Left lung (tissue), 14 donors: ENCODE measurements at places on chromosomes 7 and 10.

DNA sequence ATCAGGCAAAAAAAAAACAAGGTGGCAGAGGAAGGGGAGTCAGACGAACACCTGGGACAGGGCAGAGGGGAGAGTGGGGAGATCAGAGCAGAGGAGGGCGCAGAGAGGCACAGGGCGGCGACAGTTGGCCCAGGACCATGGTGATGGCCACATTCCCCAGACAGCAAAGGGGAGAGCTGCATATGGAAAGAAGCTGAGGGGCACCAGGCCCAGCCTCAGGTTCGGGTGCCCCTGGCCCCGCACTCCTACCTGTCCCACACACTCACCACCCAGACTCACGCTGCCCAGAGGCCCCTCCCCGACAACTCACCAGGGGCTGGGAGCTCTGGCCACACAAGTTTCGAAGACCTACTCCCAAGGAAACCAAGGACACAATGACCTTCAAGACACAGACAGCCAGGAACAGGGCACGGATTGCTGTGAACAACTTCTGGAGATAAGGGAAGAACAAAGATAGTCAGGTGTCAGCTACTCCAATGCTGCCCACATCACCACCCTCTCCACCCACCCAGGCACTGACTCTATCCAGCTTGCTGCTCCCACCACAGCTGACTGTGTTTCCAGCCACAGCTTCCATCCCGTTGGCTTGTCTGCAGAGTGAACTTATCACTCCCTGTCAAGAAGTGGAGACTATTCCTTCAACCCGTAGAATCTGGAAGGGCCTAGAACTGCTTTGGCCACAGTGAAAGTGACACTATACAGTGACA, 8.3 kb downstream of the TMEM176B start:
- no peak for DNase-seq

DNA sequence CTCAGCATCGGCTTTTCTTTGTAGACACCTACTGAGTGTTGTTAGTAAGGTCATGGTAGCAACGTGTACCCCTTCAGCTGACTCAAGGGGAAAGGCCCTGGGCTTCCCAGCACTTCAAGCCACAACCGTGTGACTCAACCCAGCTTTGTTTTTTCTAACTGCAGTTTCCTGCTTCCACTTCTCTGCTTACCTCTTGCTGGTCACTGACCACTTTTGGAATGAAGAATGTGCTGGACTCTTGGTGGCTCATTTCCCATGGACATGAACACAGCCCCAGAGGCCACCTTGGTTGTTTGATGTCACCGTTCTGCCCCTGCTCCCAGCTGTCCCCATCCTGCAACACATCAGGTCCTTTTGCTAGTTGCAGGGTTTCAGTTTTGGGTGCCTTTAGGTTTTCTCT, 69.5 kb upstream of the ZNF438 start:
- no peak for DNase-seq

DNA sequence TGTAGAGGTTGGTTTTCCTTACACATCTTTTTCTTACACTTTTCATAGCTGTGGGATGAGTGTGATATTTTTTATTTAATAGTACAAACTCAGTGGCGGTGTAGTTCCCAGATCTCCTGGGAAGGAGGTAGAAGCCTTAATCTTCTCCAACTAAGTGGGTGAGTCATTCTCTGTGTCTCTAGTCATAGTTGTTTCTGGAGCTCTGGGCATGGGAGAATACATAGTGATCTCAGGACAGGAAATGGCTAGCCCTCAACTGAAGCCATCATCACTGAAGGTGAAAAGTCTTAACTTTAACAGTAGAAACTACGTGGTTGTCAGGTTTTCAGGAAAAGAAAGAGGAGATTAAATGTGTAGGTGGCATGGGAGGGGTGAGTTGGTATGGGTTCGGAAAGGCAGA, 319.4 kb upstream of the FZD8 start:
- no peak for DNase-seq

GRCh38 chr7:12719141-12719919, 31.9 kb downstream of the ARL4A start:
- DNase-seq: no peak

DNA sequence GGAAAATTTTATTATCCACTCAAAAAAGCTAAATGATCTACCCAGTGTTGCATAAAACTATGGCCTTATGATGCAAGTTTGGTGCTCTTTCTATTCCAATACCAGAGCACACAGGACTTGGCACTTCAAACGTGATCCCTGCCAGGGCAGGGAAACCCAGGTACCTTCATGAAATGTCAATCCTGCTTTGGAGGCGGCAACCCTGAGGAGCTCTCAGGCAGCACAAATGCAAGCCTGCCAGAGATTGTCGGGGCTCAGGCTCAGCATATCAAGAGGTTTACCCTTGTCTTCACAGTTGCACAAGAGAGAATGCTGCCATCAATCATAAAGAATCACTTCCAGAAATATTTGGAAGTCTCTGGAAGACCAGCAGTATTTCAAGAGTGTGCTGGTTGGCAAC, 151.5 kb downstream of the GLI3 start:
- no peak for DNase-seq

DNA sequence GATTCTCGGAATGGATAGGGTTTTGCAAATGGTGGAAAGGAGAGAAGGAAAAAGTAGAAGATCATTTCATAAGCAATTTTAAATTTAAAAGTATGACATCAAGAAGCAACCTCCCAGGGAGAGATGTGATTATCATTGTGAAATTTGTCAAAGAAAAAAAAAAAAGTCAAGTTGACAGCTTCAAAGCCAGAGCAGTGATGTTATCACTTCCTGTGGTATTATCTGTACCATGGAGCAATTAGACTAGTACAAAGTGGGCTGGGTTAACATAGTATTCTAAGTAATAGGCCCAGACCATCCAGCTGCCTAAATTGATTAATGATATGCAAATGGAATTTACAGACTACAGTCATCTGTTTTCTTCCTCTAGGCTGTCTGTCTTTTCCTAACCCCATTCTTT, 84.0 kb upstream of the NPY start:
- DNase-seq: no peak

- DNase-seq: no peak
Measured at GRCh38 chr10:6894405-6894804, 314.3 kb upstream of the PRKCQ start.

DNA sequence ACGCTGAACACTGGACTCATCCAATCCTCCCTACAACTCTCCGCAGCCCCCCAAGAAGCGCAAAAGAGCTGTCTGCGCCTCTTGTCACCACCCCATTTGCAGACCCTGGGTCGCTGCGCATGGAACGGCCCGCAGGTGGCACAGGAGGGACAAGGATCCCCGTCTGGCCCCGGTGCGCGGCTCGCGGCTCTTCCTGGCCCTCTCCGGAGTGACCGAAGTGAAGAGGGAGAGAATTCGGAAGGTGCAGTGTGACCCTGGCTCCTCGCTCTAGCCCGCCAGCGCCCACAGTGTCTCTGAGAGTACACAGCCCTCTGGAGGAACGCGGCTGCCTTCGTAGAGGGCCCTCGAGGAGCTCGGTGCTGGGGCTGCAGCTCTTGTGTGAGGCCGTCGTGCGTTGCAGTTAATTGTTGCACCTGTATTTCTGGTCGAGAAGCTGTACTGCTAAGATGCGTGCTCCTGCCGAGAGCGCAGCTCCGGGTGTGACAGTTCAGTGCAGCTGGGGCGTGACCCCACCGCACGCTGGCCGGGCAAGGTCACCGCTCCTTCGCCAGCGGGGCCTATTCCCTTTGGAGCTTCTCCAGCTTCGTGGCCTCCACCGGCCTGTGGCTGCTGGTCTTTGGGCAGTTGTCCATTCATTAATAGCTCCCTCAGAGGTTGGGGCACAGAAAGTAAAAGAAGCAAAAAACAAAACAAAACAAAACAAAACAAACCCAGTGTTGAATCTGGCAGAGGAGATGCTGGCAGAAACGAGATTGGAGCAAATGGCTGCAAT, 119.0 kb downstream of the SEC23IP start:
- no peak for DNase-seq

DNA sequence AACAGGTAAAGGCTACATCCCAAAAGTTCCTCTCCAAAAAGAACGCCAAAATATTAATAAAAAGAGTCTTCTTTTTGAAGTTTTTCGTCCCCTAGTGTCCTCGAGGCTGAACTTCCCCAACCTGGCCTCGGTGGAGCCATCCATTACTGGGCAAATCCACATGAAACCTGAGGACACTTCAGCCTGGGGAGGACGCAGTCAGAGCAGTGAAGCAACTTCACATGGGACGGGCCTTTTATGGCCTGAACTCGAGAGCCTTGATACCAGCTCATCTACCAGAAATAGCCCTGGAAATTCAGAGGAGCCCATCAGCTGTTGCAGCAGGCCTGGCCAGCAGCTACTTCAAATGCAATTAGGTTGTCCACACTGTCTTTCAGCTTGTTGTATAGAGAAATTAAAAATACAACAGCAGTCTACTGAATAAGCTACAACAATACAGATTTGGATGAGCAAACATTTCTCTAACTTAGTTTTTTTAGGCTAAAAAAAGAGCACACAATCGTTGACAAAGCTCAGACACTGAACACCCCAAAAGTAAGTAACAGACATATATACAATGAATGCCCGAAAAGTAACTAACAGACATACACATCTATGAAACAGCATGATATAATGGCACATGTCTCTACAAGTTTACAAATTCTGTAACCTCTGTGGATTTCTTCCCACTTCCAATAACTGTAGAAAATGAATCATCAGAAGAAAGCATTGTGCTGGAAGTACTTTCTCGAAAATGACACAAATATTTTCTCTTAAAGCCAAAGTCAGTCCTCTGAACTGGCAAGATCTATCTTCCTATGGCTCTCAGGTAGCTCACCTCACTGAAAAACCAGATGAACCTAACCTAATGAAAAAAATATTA, at the start of gene SVIL:
Gene SVIL (minus strand): TSS at position 208 of the 862 bp plus-strand sequence. CDS start 79,913 bp downstream, outside the sequence.
- DNase-seq: no peak

DNA sequence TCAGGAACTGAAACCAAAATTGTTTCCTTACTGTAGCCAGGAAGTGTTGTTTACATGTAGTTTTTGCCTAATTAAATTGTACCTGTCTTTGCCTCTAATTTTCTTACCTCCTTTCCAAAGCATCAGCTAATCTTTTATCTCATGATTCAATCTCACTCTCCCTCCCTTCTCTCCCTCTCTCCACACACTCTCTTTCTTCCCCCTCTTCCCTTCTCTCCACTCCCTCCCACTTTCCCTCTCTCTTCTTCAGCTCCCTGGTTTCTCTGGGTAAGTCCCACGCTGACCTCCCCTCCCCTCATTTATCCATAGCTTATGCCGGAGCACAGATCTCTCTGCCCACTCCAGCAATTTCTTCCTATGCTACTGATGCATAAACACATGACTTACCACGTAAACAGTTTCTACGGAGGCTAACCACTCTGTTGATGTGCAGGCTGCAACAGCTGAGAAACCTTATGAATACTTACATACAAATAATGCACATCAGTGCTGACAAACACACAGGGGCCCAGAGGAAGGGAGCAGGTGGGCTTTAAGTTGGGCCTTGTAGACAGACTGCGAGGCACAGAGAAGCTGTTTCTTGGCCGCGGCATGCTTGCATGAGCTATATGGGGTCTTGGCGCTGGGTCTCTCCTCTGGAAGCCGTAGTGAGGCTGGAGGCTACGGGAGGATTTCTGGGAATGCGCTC, 174.4 kb upstream of the PLXNA4 start:
- DNase-seq: no peak

DNA sequence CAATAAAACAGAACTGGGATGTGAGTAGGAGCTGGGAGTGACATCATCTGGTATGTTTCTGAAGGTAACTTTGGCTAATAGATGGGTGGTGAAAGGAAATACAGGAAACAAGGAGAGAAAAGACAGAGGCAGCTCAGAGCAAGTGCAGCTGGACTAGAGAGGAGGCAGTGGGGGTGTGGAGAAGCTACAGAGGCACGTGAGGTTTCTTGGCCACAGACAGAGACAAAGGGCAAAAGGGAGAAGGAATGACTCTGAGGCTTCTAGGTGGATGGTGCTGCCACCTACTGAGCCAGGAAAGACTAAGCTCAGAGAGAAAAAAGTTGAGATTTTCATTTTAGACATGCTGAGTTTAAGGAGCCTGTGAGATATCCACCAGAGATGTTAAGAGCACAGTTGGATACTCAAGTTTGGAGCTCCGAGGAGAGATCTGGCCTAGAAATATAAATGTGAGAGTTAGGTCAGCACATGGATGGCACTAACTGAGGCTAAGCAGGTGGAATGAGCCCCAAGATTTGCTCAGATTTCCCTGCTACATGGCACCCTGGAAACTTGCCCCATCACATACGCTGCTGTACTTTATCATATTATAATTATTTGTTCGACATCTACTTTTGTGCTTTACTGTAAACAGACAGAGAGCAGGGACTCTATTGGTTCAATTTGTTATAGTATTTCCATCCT, 293.0 kb upstream of the IMMP2L start:
- DNase-seq: no peak

DNA sequence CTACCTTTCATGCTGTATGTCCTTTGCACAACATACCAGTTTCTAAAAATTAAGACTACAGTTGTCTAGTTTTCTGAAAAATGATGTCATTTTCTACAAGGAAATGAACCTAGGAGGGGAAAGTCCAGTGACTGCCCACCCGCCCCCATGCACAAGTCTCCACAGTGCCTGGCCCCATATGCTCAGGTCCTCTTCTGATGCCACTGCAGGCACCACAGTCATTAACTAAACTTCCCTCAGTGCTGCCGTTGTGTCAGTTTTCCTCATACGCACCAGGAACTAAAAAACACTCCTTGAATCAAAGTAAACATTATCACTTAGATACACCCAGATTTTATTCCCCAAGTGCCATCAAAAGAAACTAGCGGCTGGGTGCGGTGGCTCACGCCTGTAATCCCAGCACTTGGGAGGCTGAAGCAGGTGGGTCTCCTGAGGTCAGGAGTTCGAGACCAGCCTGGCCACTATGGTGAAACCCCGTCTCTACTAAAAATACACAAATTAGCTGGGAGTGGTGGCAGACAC, 6.9 kb upstream of the TNS3 start:
- no peak for DNase-seq
